CD4-positive, alpha-beta T cell (primary cell): ENCODE measurements at places on chromosomes 1 and 21. TPM values are rescaled to one million over a fixed set of nuclear protein-coding genes. Genes with fewer than 3 reads are reported as not detected.

Gene BCAN
- not detected for total RNA-seq

Gene FBXO2
- total RNA-seq = 3.7 TPM

Gene MROH9
- not detected for total RNA-seq

Gene MCOLN3
- 0.14 TPM for total RNA-seq

Gene SAMD11
- not detected for total RNA-seq

Gene GJA5
- not detected for total RNA-seq

Gene CDC14A
- total RNA-seq = 182 TPM

Gene KRTAP21-2
- total RNA-seq = not detected

Gene SPRR5
- total RNA-seq = not detected

Gene CLCA1
- not detected for total RNA-seq

Gene TDRD5
- not detected for total RNA-seq

Gene CD1E
- total RNA-seq = not detected

Gene PCP4
- not detected for total RNA-seq

Gene NTNG1
- not detected for total RNA-seq

Gene GREM2
- total RNA-seq = 0.28 TPM

Gene ANGPTL3
- not detected for total RNA-seq

Gene CELA3A
- not detected for total RNA-seq

Gene RNU1-4
- 5,937 TPM for total RNA-seq

Gene PROK1
- not detected for total RNA-seq

Gene PCNX2
- 49.4 TPM for total RNA-seq

Gene C1orf141
- total RNA-seq = not detected

Gene RNF2
- total RNA-seq = 9.0 TPM

Gene MCL1
- total RNA-seq = 747 TPM

Gene EPHB2
- 0.08 TPM for total RNA-seq

Gene PER3
- total RNA-seq = 11.4 TPM

Gene NDUFS2
- 55.7 TPM for total RNA-seq

Gene GBP6
- total RNA-seq = not detected

Gene DIRAS3
- not detected for total RNA-seq

Gene DMBX1
- not detected for total RNA-seq

Gene FCRL4
- total RNA-seq = not detected
